ENCODE measurements at places on chromosomes 12 and 14. TPM values are rescaled to one million over a fixed set of nuclear protein-coding genes. Genes with fewer than 3 reads are reported as not detected.

GRCh38 chr12:132006056-132006680 is 56.4 kb downstream of the EP400 start:
- DNase-seq, result peak; percentile 26

Gene BORCS5
- total RNA-seq, result 9.8 TPM

GRCh38 chr12:129607301-129607700 is 296.5 kb downstream of the TMEM132D start:
- DNase-seq, result no peak

- DNase-seq, result no peak
Observed at GRCh38 chr14:75609116-75609515, 30.7 kb downstream of the FLVCR2 start.

- peak; percentile 73 for DNase-seq
Observed at GRCh38 chr12:72271451-72272090, 599 bp upstream of the TRHDE start.

DNA sequence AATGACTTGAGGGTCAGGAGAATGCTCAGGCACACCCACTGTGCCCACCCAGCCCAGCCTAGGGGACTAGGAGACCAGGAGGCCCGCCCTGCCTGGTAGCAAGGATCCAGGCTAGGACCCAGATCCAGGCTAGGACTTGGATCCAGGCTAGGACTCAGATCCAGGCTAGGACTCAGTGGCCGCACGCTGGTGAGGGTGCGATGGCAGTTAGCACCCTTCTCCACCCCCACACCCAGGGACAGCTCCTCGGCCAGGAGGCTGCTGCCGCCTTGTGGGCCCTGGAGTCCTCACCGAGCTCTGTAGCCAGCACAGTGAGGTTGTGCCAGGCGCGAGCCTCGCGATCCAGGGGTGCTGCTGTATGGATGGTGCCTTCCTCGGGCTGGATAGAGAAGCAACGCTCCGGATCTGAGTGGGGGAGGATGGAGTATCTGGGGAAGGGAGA is 5.1 kb downstream of the CDH24 start:
- no peak for DNase-seq

Gene LTBP2
- total RNA-seq, result 5.6 TPM

DNA sequence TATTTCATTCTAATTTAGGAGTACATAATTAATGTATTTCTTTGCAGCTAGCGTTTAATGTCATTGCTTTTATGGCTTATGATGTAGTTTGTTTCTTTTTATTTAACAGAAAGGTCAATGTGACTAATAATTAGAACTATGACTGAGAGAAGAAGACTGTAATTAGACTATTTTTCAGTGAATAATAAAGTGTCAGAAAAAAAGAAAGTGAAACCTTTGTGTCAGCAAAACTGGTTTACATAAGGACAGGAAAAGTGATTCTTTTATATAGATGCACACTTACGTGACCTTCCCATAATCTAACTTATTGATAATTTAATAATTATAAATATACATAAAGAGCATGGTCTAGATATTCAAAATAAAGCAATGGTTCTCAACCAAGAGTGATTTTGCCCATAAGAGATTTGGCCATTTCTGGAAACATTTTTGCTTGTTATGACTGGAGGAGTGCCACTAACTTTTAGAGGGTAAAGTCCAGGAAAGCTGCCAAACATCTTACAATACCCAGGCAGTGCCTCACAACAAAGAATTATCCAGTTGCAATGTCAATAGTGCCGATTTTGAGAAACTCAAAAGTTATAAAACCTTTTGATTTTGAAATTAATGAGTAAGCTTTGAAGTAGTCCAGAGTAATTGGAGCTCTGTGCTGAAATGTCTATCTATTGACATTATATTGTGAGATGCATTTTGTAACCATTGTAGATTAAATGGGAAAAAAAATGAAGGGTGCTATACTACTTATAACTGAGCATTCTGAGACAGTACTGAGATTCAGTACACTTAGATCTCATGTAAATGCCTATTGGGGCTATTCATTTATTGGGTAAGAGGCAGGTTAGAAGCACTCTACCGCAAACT is 227.1 kb downstream of the C12orf50 start:
- no peak for DNase-seq

Gene SUOX
- total RNA-seq, result 14.7 TPM

GRCh38 chr14:61462566-61463193 is 141.3 kb downstream of the PRKCH start:
- DNase-seq, result no peak

DNA sequence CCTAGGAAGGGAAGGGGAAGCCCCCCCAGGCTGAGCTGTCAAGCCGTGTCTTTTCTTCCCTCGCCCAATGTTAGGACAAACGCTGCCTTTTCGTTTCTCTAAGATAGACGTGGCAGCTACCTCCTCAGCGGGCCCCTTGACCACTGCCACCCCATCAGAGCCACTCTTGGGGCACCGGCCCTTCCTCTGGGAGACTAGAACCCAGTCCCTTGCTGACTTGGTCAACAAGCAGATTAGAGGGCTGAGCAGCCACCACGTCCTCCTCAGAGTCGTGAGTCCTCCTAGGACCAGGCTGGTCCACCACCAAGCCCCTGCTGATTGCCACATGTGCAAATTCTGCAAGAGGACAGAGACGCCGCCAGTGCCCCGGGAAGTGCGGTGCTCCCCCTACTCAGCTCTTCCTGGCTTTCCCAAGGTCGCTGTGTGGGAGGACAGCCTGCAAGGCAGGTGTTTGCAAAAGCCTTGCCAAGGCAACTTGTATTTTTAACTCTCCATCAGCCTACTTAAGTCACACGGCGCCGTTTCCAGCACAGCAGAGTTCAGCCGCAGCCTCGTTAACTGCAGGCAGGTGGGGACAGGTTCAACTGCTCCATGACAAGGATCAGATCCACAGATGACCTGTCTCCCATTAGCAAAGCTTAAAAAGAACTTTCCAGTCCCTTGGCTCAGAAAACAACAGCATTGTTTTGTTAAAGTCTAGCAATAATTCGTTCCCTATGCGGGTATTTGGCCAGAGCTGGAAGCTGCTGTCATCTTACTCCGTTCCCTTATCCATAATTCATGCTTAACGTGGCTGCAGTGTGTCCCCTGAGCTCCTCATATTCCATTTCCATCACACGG is 65.6 kb downstream of the TESC start:
- peak; percentile 87 for DNase-seq

- no peak for DNase-seq
Observed at GRCh38 chr12:47739979-47740378, 14.7 kb upstream of the ENDOU start.

DNA sequence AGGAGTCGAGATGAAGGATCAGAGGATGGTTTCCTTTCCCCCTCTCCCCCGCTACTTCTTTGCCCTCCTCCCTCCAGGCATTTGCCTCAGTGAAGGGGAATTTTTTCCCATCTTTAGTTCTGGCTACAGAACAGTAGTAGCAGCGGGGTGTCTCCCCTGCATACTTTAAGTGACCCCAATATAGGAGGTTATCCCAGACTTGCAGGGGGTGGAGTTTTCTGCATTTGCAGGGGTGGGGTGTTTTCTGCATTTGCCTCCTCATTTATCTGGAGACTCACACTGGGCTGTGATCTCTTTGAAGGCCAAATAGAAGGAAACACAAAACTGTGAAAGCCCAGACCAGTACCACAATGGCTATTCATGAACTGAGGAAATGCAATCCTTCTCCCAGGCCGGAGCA is 19.8 kb downstream of the PTPRB start:
- DNase-seq, result no peak

DNA sequence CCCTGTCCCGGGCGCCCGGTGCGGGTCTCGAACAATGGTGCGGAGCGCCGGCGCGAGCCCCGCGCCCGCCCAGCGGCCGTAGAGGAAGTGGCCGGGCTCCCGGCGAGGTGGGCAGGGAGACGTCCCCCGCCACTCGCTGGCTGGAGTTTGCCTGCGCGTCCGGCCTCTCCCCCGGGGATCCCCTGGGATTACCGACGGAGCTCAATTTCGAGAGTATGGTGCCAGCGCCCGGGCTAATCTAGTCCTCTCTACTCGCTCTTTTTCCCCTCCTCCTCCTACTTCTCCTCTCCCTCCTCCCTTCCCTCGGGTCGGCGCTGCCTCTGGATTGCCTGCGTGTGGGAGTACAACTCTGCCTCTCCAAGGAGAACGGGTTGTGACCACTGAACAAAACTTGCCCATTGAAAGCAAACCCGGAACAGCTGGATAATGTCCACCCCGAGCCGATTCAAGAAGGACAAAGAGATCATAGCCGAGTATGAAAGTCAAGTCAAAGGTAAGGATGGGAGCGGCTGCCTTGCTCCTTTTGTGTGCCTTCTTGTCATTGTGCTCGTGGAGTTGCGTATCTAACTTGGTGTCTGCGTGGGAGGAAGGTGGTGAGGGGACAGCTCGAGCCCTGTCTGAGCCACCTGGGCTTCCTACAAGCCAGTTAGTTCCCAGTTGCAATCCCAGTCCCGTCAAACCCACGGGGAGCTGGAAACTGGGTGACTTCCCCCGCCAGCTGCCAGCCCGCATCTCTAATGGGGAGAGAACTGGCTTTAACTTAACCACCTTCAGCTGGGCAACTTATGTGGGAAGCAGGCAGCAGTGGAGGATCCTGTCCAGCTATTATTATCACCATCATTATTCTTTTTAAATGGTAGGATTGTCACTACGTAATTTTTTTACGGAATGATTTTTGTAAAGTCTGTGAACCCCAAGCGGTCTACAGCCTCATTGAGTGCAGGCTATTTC is at the start of gene SRGAP1:
TSS of gene SRGAP1 (plus strand) at position 310 of the 951 bp plus-strand sequence. CDS start at position 427, 117 bp downstream.
- peak; percentile 82 for DNase-seq

DNA sequence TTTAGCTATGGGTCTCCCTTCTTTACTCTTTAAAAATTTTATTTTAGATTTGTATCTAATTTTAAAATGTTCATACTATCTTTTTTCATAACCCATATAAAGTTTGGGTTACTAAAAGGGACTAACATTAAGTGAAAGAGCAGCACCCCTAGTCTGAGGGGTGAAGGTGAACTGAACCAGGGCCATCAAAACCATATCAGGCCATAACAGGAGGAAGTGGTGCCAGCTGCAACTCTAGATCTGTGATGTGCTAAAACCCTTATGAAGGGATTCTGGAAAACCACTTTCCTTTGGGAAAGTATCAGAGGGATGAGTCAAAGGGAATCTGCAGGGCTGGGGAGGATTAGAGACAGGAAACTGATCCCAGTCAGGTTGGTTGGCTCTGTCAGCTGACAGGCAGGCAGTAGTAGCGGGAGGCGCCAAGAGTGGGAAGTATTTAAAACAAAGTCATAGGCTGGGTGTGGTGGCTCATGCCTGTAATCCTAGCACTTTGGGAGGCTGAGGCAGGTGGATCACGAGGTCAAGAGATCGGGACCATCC is 162.5 kb downstream of the PPM1H start:
- DNase-seq, result no peak

- no peak for DNase-seq
Observed at GRCh38 chr14:22892488-22892887, 9.5 kb downstream of the REM2 start.

GRCh38 chr12:57519796-57520052 is 590 bp downstream of the DDIT3 start:
- no peak for DNase-seq

DNA sequence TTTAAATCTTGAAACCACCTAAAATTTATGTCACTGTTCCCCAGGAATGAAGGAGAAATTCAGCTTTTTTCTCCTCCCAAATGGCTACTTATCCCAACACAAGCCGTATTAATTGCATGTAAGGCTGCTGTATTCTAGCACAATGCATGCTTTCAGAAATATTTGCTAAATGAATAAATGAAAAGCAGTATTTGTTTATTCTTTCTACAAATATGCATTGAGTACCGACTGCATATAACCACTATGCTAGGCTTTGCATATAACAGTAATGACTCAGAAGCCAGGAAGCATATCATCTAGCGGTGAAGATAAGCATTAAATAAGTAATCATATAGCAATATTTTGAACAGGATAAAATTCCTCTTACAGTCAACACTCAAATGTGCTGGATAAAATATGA is 5.7 kb upstream of the LRR1 start:
- no peak for DNase-seq

DNA sequence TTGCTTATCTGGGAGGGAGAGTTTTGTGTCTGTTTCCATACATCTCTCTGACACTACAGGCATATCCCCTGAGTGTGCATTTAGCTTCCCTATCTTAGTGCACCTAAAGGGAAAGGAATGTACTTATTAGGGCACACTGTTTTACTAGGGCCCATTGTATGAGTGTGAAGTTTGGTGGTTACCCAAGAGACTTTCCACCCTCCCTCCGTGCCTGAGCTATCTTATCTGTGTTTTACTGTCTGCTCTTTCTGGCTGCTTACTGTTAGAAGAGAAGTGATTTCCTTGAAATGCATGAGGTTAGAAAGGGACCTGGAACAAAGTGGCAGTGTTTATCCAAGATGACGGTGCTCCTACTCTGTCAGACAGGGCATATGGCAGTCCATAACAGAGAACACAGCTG is 8.5 kb upstream of the SVOP start:
- DNase-seq, result no peak

Gene RPL10L
- not detected for total RNA-seq

DNA sequence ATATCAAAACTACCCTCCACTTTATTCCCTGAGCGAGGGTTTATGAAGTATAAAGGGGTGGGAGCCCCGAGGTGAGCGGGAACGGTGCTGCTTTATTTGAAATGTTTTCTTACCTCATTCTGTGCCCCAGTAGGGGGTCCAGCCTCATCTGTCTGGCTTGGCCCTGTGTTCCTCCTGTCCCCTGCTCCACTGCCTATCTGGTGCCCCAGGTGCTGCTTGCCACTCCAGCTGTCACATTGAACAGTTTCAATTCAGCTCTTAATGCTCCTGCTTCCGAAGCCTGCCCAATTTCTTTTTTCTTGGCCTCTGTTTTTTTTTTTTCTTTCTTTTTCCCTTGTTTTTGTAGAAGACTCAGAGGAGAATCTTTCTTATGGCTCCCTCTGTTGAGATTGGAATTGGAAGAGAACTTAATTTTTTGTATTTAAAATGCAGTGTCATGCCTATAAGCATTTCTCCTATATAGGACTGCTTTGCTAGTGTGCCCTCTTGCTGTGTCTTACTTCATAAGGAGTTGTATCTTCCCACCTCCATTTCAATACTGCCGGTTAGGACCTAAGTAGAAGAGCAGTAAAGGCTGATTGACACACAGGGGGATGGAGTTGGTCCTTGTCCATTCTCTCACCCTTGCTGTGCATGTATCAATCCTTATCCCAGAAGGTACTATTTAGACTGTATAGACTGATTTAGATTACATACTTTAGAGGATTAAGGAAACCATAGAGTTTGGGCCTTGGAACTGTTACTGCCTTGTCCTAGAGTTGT is 2.3 kb downstream of the ATXN7L3B start:
- DNase-seq, result no peak

Gene IL31
- not detected for total RNA-seq

GRCh38 chr12:43293396-43293795 is 258.6 kb downstream of the ADAMTS20 start:
- no peak for DNase-seq

- DNase-seq, result no peak
Observed at GRCh38 chr12:110301065-110301806, 20.2 kb downstream of the ATP2A2 start.

Gene RDH12
- total RNA-seq, result 1.7 TPM

Gene CELA1
- not detected for total RNA-seq

- no peak for DNase-seq
Observed at GRCh38 chr12:1797991-1798640, 22.2 kb upstream of the LRTM2 start.

GRCh38 chr14:104925214-104925854 is 655 bp downstream of the PLD4 start:
- DNase-seq, result no peak

- DNase-seq, result no peak
Observed at GRCh38 chr12:31471051-31471450, 119.9 kb downstream of the DENND5B start.

Data from pancreas (tissue), 10 donors.